ENCODE measurements at places on chromosomes 12 and 14.

GRCh38 chr14:95515080-95515489 lies 1.4 kb downstream of the SYNE3 start:
- no peak for DNase-seq

- no peak for DNase-seq
Observed at GRCh38 chr12:130247634-130248237, 85.5 kb downstream of the FZD10 start.

DNA sequence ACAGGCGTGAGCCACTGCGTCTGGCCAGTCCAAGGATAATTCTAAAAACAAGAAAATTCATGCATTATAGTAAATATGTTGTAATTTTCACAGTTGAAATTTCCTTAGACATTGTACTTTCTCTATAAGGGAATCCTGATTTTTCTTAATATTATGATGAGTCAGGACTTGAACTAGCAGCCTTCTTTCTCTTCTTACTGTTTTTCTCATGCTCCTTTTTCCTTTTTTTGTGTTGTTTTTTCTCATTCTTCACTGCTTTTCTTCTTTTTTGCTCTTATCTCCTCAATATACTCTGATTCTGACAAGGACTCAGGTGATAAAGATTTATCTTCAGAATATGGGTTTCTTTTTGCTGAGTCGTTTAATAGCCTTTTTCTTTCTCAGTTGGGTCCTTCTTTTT lies 117.7 kb downstream of the LMNTD1 start:
- DNase-seq = no peak

DNA sequence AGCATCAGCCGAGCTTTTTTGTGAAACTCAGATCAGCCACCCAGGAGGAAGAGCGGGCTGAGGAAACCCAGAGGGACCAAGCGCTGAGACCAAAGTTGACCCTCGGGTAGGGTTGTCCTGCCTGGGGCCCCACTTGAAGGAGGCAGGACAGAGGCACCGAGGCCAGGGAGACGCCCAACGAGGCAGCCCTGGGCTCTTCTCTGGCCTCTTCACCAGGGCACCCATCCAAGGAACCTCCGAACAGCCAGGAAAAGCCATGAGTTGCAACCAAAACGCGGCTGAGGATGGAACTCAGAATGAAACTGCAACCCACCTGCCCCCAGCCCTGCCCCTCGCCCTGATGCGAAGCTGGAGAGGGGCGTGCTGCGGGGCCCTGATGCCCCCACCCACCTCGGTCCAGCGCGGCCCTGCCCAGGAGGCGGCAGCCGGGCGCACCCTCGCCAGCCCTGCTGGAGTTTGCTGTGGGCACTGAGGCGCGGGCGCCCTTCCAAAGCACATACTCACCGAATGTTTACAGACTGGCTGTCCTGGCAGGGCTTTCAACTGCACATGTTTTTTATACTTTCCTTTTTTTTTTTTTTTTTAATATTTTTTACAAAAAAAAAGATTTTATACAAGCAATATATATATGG lies 41.9 kb downstream of the JDP2 start:
- DNase-seq = no peak

- no peak for DNase-seq
Observed at GRCh38 chr12:116856729-116857128, 24.5 kb downstream of the HRK start.

GRCh38 chr14:34113005-34113511 lies 162.2 kb upstream of the EGLN3 start:
- DNase-seq = no peak

DNA sequence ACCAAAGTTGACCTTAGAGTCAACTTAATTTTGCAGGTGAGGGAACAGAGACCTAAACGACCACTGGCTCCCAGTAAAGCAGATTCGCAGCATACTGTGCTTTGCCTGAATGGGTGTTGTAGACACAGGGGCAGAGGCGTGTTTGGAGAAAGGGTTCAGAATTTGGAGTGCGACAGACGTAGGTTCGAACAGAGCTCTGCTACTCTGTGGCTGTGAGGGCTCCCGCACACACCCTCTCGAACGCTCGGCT lies 243 bp upstream of the TOMM20L start:
- DNase-seq = no peak

GRCh38 chr12:1922985-1923384 lies 4.5 kb upstream of the CACNA2D4 start:
- no peak for DNase-seq

- no peak for DNase-seq
Observed at GRCh38 chr12:113065126-113066007, 8.8 kb downstream of the DTX1 start.

DNA sequence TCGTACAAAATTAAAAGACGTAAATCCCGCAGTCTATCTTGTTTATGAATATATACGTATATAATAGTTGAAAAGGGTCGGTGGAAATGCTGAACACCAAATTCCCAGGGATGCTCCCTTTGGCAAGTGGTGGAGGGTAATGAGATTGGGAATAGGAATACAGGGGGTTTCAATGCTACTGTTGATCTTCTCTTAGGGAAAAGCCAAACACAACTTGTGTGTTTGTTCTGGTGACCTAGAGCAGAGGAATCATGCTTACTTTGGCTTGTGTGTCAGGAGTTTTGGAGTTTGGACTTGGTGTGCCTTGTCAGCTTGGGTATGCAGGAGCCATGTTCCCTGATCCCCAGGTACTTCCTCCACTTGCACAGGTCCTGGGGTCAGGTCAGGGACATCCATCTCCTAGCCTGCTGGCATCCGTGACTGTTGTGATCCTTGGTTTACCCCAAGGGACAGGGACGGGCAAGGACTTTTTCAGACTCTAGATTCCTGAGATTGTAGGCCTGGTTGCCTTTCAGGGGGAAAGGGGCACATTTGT lies 4.1 kb downstream of the SLC10A1 start:
- DNase-seq = no peak

GRCh38 chr14:36617824-36618223 lies 35.4 kb upstream of the NKX2-8 start:
- no peak for DNase-seq

GRCh38 chr14:55891692-55892091 lies 226.5 kb upstream of the PELI2 start:
- no peak for DNase-seq

GRCh38 chr14:68444449-68445168 lies 348.3 kb downstream of the ZFP36L1 start:
- no peak for DNase-seq

DNA sequence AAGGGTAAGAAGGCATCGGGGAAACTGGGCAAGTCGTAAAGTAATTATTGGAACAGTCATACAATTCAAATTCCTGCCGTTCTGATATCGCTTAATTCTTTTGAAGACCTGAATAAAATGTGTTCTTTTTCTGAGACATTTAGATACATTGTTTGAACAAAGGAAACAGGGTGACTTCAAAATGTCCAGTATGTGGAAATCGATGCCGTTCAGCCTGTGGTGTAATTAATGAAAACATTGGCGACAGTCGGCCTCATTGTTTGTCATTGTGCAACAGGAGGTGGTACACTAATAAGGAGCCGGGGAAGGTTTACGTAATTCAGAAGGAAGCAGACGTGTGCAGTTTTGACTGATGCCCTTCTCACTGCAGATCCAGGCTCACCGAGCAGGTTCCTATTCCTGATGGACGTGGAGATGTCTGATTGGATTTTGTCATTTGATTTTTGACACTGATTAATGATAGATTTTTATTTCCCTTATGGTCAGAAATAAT lies 92.7 kb downstream of the BORCS5 start:
- DNase-seq = no peak

DNA sequence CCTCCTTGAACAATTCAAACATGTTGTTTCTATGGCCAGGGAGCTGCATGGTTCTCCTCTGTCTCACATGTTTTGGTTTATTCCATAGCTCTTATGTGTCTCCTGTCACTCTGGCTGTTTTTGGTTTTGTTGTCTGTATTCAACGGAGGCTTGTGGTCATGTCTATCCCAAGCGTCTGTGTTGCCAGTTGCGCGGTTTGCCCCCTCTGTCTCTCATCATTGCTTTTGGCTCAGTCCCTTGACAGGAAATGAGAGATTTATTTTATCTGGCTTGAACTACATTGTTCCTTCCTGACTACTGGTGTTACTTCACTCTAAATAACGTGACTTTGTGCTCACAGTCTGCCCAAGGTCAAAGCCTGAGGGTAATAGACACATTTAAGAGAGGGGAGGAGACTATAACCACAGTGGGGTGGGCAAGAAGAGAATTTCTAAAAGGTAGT lies 96.4 kb upstream of the SOX5 start:
- DNase-seq = no peak

DNA sequence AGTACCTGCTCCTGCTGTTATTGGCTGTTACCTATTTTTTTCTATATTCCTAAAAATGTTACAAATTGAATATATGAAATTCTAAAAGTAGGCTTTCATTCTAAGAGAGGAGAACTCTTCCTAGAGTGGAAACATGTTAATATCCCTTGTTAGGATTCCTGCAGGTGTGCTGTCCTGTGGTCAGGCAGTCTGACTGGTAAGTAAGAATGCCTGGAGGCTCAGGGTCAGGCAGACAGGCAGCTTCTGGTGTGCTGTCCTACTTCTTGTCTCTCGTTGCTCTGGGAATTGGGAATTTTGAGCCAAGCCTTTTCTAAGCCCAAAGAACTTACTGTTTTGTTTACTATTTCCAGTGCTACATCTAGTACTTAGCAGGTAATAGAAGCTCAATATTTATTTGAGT lies 10.3 kb downstream of the PPHLN1 start:
- no peak for DNase-seq

- no peak for DNase-seq
Observed at GRCh38 chr14:101185073-101185835, 281.7 kb upstream of the RTL1 start.

- no peak for DNase-seq
Observed at GRCh38 chr12:55717011-55718007, 1.5 kb downstream of the BLOC1S1 start.

DNA sequence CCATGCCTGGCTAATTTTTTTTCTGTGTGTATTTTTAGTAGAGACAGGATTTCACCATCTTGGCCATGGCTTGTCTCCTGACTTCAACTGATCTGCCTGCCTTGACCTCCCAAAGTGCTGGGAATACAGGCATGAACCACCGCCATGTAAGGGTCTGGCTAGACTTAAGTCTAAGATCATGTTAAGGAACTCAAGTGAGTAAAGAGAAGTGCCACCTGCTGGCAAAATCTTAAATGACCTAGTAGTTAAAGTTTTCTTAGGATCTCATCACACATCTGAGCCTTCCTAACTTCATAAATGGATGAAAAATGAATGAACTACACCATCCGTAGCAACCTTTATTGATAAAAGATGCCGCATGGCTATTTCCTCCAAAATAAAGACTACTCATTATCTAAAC lies 1.7 kb upstream of the C12orf56 start:
- no peak for DNase-seq

DNA sequence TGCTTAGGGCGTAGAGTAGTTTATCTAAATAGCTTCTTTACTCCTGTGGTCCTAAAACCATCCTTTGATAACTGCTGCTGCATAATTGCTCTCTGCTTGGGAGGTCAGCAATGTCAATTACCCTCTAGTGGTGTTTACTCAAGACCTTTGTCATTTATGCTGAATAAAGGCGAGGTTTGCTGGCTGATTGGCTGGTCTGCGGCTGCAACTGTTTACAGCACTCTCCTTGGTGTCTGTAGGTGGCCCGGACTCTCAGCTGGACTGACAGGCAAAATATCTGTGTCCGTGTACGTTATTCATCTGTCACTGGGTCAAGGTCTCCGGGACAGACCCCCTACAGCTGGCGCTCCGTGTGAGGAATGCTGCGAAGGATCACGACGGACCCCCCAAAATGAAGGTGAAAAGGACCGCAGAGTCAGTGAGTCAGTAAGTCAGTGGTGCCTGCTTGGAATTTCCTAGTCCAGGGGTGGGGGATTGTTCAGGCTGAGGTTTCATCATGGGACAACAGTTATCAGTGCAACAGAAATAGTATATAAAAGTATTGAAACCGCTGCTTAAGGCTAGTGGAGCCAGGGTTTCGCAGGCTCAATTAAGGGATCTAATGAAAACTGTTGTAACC lies 253.3 kb upstream of the DIO2 start:
- DNase-seq = no peak

- DNase-seq = no peak
Observed at GRCh38 chr14:61472801-61473376, 151.5 kb downstream of the PRKCH start.

DNA sequence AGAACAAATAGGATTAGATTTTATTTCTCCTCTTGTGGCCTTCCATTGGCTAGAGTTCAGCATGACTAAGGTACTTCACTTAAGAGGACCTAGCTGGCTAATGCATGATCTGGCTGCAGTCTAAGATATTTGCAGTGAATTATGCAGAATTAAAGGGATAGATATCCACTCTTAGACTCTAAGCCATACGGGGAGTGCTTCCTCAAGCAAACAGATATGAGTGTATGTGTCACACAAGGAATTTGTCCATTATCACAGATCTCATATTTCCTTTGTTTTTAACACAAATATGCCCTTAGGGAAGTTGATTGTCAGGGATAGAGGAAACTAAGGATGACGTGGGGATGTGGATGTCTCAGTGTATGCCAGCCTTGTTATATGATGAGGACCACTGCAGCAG lies 88.1 kb upstream of the DHRS4 start:
- no peak for DNase-seq

- DNase-seq = no peak
Observed at GRCh38 chr14:20583908-20584307, 3.9 kb downstream of the RNASE11 start.

DNA sequence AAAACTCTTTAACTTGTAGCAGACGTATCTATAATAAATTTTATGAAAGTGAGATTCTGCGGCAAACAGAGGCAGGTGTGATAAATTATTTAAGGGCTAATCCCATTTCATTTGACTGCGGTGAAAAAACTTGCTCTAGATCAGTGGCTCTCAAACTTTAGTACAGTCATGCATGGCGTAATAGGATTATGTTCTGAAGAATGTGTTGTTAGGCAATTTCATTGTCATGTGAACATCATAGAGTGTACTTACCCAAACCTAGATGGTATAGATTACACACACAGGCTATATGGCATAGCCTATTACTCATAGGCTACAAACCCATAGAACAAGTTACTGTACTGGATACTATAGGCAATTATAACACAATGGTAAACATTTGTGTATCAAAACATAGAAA lies 83.7 kb downstream of the HEATR5A start:
- DNase-seq = no peak

DNA sequence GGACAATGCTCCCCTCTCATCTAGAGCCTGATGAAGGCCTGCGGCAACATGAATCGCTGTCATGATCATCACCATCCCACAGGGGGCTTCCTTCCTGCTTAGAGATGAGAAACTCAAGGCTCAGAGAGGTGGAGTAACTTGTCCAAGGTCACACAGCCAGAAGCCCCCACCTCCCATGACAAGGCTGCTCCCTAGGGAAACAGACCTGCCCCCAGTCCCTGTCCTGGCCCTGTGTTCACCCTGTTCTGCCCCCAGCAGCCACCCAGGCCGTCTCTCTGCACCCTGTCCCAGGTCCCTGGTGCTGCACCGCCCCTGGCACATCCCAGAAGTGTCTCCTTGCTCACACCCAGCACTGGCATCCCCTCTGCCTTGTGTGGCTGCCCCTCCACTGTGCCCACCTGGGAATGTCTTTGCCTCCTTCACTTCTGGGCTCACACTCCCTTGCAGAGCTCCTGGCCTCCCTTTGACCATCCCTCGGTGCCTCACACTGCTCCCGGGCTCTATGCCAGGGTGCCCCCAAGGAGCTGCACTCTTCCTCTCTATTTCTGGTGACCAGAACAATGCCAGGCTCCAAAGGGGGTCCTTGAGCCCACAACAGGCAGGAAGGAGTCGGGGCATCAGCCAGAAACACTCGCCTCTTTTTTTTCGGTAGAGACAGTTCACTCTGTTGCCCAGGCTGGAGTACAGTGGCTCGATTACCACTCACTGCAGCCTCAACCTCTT lies 70.5 kb downstream of the BCL11B start:
- no peak for DNase-seq
